ENCODE measurements at places on chromosomes 1 and 21. TPM values are rescaled to one million over a fixed set of nuclear protein-coding genes. Genes with fewer than 3 reads are reported as not detected.

VPS13D gene
- 32.5 TPM for total RNA-seq

ANKRD34A gene
- total RNA-seq: 2.4 TPM

SPRR1B gene
- total RNA-seq: not detected

- peak; percentile 28 for DNase-seq
These were observed 145.1 kb downstream of the NPHP4 start for GRCh38 chr1:5847013-5847659.

GRCh38 chr1:200053091-200053490 lies 25.6 kb downstream of the NR5A2 start:
- no peak for DNase-seq

DRAXIN gene
- 7.7 TPM for total RNA-seq

DNA sequence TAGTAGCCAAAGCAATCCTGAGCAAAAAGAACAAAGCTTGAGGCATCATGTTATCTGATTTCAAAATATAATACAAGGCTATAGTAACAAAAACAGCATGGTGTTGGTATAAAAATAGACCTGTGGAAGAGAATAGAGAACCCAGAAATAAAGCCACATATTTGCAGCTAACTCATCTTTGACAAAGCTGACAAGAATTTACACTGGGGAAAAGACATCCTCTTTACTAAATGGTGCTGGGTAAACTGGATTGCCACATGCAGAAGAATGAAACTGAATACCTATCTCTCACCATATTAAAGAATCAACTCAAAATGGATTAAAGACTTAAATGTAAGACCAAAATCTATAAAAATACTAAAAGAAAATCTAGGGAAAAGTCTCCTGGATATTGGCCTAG lies 59.5 kb upstream of the CD55 start:
- no peak for DNase-seq

GRCh38 chr1:32830092-32830852 lies 12.8 kb downstream of the S100PBP start:
- DNase-seq: no peak

DNA sequence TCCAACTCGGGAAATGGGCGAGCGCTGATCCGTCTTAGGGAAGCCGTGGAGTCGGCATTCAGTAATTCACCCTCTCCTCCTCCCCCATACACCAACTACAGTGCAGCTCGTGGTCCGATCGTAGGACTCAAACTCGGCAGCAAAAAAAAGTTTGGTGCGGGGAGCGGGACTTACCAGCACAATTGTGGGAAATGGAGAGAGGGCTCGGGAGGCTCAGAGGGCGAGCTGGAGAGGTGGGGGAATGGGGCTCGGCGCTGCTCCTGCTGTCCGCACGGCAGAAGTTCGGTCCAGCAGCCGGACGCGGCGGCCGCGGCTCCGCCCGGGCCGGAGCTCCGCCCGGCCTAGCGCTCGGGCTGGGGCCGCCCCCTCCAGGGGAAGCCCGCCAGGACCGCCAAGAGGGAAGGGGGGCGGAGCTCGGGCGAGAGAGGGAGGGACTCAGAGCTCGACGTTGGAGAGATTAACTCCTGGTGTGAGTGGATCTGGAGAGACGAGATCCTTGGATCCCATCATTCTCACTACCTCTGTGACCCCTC lies 676 bp upstream of the PIAS3 start:
- DNase-seq: peak; percentile 84

GRCh38 chr1:158180741-158181576 lies at the start of gene CD1D:
Gene CD1D, plus strand, starts transcription at chr1:158180895. Its CDS starts 207 bp downstream, at chr1:158181102.
- no peak for DNase-seq

SYDE2 gene
- total RNA-seq: 2.6 TPM

- DNase-seq: no peak
These were observed 48.6 kb downstream of the CHD5 start for GRCh38 chr1:6131561-6131960.

- DNase-seq: peak; percentile 75
These were observed 9.2 kb upstream of the CBR3 start for GRCh38 chr21:36125512-36126207.

DNA sequence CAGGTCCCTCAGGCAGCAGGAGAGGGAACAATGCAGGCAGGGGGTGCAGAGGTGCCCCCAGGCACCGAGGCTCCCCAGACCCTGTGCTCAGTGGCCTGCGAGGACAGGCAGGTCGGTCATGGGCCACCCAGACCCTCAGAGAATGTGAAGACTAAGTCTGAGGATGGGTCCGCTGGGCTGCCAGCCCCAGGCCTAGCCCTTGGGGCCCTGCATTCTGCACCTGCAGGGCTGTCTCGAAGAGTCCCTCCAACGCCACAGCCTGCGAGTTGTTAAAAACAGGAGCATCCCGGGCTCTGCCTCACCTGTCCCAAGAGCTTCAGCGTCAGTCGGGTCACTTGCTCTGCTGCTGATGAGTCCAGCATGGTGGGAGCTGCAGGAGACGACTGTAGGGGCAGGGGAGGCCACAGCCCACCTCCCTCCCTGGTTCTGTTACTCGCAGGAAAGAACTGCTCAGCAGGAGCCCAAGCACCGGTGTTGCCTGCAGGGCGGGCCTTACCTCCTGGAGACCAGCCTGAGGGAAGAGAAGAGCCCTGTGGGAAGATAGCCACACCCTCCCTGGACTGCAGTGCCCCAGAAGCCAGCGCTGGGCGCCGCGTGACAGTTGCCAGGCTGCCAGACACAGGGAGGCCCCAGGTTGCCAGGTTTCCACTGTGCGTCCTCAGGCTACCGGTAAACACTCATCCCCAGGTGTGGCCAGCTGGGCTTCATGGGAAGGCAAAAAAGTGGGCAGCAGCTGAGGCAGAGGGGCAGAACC lies 5.8 kb downstream of the C21orf58 start:
- no peak for DNase-seq

TRIM17 gene
- total RNA-seq: 4.0 TPM

GRCh38 chr1:117511273-117511672 lies 94.6 kb upstream of the TENT5C start:
- DNase-seq: no peak

DNA sequence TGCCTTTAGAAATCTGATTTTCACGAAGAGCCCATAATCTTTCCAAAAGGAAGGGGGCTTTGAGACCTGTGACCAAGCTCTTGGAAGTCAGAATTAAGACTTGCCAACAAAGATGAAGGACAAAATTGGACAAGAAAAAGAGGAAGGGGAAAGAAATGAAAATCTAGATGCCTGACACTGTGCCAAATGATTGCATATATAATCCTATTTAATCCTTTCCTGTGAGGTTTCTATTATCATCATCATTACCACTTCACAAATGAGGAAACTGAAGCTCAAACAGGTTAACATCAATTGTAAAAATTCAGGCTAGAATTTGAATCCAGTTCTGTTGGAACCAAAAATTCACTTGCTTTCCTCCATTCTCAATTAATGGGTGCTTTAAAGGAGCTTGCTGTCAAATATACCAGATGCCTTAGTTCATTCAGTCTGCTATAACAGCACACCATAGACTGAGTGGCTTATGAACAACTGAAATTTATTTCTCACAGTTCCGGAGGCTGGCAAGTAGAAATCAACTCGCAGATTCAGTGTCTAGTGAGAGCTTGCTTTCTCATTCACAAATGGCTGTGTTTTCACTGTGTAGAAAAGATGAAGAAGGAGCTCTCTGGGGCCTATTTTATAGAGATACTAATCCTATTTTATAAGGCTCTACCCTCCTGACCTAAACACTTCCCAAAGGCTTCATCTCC lies 197.5 kb upstream of the ST6GALNAC5 start:
- no peak for DNase-seq

DNA sequence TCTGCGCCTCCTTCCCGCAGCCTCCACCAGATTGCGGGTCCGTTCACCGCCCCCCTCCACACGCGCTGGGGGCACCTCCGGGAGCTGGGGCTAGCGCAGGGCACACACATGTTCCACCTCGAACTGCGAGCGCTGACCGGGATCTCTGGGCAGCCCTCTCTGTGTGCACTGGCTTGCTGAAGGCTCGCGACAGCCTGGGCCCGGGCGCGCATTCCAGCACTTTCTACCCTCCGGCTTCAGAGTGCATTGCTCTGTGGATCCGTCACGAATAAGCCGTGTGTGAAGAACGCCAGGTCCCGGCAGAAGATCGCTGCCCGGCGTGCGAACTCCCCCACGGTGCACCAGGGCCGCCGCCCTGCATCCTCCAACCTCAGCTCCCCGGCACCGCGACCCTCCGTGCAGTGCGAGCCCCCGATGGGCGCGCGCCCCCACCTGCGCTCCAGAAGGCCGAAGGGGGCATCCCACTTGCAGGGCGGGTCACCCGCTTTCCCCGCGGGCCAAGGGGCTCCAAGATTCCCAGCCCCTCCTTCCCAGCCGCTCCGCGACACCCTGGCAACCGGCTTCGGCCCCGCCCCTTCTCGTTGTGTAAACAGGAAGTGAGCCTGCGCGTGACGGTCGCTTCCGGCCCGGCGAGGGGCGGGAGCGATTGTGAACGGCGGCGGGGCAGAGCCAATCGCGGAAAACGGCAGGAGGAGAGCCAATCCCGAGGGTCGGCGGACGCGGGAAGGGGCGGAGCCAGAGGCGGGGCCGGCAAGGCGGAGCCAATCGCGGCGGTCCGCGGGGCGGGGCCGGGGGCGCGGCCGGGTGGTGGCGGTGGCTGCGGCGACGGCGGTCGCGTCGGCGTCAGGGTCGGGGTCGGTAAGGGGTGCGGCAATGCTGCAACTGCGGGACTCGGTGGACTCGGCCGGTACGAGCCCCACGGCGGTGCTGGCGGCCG lies at the start of gene TPRG1L:
TSS of gene TPRG1L (plus strand) at position 816 of the 937 bp plus-strand sequence. CDS start at position 874, 58 bp downstream.
- DNase-seq: peak; percentile 98

DNA sequence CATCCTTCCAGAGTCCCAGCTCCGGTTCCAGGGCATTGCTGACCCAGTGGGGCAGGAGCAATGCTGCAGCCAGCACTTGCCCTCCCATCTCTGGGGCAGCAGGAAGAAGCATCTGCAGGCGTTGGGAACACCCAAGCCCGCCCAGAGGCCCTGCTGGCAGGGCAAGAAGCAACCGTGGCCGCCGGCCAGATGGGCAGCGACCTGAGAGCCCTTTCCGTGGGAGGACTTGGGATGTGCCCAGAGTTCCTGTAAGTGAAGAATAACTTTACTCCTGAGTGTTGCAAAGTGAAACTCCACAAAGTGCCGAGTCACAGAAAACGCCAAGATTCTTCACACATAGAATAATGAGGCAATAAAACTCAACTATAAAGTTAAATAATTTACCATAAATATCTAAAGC lies 46.0 kb downstream of the GRIK3 start:
- no peak for DNase-seq

S100A1 gene
- not detected for total RNA-seq
